RCC 7860 (cell line): ENCODE measurements at places on chromosomes 5 and 9.

DNA sequence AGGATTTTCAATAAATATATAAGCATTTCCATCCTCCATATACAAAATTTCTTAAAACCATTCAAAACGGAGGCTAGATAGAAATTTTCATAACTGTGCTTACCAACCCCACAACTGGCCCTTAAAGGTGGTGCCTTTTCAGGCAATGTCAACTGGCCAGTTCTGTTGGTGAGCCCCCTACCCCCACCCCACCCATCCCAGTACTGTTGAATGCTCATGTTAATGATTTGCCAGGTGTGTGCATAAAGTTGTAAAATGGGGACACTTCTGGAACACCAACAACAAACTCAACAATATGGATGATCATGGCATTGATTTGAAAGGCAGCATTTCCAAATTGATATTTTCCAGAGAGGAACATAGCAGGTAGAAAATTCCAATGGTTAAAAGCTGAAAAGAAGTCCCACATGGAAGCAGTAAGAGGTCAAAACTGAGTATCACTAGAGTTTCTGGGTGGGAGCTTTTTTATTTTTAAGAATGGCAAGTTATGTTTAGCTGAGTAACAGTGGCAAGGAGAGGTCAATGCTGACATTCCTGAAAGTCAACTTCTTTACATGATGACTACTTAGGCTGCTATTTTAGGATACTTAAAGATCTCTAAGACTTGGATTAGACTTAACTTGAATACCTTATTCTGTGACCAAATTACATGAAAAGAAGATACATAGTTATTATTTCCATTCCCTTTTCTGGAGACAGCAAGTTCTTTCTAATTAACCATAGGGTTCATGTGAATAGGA lies 2.7 kb downstream of the LEAP2 start:
- DNase-seq, result no peak

- no peak for DNase-seq
These were observed 153.8 kb upstream of the KCNN2 start for GRCh38 chr5:114208120-114208519.

GRCh38 chr5:176501333-176501732 lies 35.9 kb downstream of the RNF44 start:
- no peak for DNase-seq

- no peak for DNase-seq
These were observed 1951.4 kb upstream of the WWC1 start for GRCh38 chr5:166340039-166340438.

GRCh38 chr9:106032978-106033377 lies 338.6 kb downstream of the TMEM38B start:
- DNase-seq, result no peak
